ENCODE measurements at places on chromosomes 7 and 10.

DNA sequence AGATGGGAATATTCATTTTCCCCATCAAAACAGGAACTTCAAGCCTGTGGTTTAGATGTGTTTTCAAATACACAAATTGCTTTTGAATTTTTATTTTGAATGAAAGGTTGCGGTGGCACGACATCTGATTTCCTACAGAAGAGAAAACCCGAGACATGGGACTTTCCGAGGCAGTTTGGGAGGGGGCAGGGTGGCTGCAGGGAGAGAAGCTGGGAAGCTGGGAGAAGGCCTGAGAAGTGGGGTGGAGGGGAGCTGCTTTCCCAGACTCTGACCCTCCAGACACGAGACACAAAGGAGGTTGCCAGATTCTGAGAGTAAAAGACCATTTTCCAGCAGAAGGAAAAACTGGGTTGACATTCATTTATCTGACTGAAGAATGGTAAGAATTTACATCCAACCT lies 19.6 kb downstream of the TMEM176A start:
- no peak for DNase-seq

DNA sequence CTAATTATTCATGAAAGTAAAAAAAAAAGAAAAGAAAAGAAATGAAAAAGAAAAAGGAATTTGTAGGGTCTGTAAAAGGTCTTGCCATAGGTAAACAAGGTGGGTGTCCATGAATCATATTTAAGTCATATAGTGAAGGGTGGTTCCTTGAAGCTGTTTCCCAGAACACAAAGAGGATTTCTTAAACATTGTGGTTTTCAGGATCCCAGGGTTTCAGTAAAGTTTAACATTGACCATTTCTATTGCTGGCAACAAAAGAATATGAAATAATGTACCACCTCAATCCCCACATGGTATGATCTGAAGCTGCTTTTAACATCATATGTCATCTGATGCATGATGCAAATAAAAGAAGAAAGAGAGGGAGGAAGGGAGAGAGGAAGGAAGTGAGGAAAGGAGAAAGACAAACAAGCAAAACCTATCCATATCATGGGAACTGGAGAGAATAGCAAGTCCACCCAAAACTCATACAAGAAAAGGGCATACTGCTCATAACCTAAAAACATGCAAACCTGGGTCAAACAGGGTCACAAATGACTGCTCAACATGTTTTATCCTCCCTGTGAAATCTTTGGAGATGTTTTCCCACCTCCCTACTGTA lies 663.5 kb downstream of the SORCS1 start:
- DNase-seq = no peak

DNA sequence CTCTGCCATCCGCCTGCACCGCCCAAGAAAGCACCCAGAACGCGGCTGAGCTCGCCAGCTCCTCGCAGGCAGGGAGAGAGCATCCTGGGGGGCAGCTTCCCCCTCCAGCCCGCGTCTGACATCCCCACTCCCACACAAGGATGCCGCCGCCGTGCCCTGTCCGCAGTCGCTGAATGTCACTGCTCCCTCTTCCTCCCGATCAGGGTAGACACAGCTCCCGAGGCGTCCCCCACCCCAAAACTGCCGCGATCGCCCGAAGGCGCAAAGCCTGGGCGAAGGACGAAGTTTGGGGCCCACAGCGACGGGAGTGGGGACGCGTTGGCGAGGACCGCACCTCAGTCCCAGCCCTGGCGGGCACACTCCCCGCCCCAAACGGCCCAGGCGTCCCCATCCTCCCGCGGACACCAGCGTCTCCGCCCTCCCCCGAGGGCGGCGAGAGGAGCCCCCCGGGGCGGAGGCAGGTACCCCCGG lies 1.5 kb upstream of the KAT6B start:
- no peak for DNase-seq

- DNase-seq = no peak
Observed at GRCh38 chr10:114261076-114261475, 22.0 kb downstream of the VWA2 start.

GRCh38 chr10:33422471-33423153 lies 88.1 kb upstream of the NRP1 start:
- DNase-seq = no peak

DNA sequence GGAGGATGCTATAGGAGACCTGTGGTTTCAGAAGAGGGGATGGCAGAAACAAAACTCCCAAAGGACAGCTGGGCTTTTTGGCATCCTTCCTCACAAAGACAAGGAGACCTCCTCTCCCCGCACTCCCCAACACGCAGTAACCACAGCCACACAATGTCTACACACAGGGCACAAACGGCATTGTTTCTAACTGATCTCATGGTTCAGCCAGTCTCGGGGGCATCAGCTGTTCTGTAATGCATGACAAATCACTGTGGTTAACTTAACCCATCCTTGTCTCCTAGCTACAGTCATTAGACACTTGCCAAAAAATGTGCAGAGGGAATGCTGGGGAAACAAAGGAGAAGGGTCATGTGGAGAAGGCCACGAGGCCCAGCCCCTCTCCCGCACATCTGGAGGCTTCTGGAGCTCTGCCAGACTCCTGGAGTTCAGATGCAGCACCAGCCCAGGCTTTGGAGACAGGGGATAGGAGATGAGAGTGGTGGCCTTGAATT lies 7.6 kb upstream of the ADAMTS14 start:
- DNase-seq = no peak
